Esophagus muscularis mucosa (tissue), 4 donors: ENCODE measurements at places on chromosomes 12 and 14. TPM values are rescaled to one million over a fixed set of nuclear protein-coding genes. Genes with fewer than 3 reads are reported as not detected.

Gene IRF2BPL
- total RNA-seq: 97.1 TPM

GRCh38 chr12:45912774-45913173 lies 77.6 kb downstream of the SCAF11 start:
- no peaks in the 10 kb centered on the region for H3K36me3 ChIP-seq
- H3K27ac ChIP-seq: no peak overlapping the region
- no peak for DNase-seq
- H3K4me3 ChIP-seq: no peak overlapping the region
- no peaks in the 10 kb centered on the region for H3K27me3 ChIP-seq
- H3K4me1 ChIP-seq: no peaks in the 10 kb centered on the region

- no peaks in the 10 kb centered on the region for H3K27me3 ChIP-seq
- peak overlapping the region; percentile 91 for H3K27ac ChIP-seq
- DNase-seq: no peak
- peaks cover 66% of the 10 kb centered on the region for H3K4me1 ChIP-seq
- H3K36me3 ChIP-seq: no peaks in the 10 kb centered on the region
- peak overlapping the region; percentile 70 for H3K4me3 ChIP-seq
These were observed 610 bp downstream of the C14orf132 start for GRCh38 chr14:96039633-96040311.

GRCh38 chr14:89957791-89958190 lies 2.1 kb downstream of the TDP1 start:
- H3K4me3 ChIP-seq: no peak overlapping the region
- H3K4me1 ChIP-seq: peaks cover 34% of the 10 kb centered on the region
- H3K36me3 ChIP-seq: no peaks in the 10 kb centered on the region
- H3K27ac ChIP-seq: no peak overlapping the region
- DNase-seq: no peak

DNA sequence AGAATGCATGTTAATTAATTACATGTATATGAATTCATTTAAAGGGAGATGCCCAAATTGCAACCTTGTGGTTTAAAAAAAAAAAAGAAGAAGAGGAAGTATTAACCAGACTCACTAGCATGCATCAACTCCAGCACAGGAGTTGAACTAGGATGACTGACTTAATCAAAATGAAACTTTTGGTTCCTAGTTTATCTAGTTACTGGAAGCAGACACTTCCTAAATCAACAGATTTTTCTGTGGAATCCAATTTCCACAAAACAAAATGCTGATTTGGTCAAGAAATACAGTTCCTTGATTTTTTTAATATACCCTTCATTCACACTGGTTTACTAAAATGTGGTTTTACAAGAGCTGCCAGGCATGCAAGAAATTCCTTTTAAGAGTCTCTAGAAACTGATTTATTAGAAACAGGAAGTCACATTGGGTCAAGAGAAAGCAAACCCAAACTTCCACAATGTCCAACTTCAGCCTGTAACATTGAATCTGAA lies 41.6 kb downstream of the ITPR2 start:
- DNase-seq: no peak
- no peaks in the 10 kb centered on the region for H3K27me3 ChIP-seq
- H3K4me1 ChIP-seq: peaks cover 60% of the 10 kb centered on the region
- no peaks in the 10 kb centered on the region for H3K36me3 ChIP-seq
- H3K4me3 ChIP-seq: no peak overlapping the region
- H3K27ac ChIP-seq: no peak overlapping the region
